ENCODE measurements at places on chromosomes 2 and 18.

DNA sequence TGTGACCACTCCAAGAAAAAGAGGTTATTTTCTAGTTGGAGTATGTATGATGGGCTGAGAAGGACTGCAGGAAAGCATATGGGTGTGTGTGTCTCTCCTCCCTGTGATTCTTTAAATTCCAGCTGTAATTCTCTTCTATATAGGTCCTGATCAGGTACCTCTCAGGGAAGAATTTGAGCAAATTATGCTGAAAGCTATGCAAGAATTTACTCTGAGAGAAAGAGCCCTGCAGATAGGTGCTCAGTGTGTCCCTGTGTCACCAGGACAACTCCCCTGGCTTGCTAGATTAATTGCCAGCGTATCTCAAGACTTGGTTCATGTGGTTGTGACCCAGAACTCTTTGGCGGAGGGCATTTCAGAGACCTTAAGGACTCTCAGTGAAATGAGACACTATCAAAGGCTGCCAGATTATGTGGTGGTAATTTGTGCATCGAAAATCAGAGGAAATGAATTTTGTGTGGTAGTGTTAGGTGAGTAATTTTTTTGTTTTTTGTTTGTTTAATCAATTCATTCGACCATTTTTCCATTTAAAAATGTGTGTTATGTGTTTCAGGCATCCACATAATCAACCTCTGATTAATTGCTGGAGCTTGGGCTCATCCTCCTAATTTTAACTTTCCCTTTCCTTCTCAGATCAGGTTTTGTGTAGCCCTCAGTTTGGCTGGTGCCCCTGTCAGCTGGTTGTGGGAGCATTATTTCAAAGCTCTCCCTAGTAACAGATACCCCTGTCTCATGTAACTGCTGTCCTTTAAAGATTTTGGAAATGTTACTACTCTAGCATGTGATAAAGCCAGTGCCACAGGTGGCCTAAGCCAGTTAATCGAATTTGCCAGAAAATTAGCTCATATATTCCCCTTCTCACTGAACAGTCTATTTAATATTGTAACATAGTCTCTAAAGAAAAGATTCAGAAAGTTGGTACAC is 150.9 kb downstream of the ESCO1 start:
- no peak for DNase-seq

GRCh38 chr2:240498171-240498957 is 59.4 kb downstream of the ANKMY1 start:
- no peak for DNase-seq

GRCh38 chr2:202112041-202112440 is 39.0 kb downstream of the KIAA2012 start:
- DNase-seq, result no peak

GRCh38 chr18:46152808-46153617 is 48.8 kb downstream of the HAUS1 start:
- DNase-seq, result no peak

DNA sequence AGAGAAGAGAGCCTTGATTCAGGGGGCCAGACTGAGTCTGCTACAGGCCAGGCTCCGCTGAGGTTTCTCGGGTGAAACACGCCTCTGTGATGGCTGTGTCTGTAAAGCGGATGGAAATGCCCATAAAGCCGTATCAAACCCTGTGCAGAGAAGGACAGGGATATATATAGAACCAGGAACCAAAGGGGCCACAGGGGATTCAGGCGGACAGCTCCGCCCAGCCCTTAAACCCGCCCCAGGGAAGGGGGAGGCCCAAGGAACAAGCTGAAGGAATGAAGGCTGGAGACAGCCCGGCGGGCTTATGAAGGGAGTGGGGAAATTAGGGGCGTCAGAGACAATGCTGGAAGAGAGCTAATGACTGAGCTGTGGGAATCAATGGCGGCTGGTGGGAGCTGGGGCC is 42.1 kb downstream of the NHEJ1 start:
- no peak for DNase-seq

- no peak for DNase-seq
Observed at GRCh38 chr2:197073701-197074433, 147.4 kb upstream of the PGAP1 start.

DNA sequence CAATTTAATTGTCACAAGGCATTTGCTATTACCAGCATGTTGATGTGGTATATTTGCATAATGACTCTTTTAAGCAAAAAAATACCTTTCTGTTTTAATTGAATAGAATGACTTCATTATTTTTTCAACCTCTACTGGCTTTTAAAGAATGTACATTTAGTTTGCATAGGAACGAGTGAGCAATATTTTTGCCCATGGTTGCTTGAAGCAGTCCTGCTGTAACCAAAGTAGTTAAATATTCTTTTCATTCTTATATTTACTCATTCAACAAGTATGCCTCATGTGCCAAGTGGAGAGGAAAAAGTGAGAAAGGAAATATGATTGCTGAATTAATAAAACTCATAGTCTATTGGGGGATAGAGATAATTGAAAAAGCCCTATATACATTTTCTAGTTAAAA is 184.7 kb downstream of the DSEL start:
- no peak for DNase-seq

GRCh38 chr2:10022445-10022844 is 20.9 kb upstream of the KLF11 start:
- DNase-seq, result no peak

- no peak for DNase-seq
Observed at GRCh38 chr18:8406186-8406867, 202.9 kb upstream of the RAB12 start.

GRCh38 chr2:55093381-55093780 is 43.1 kb upstream of the RTN4 start:
- DNase-seq, result no peak

- DNase-seq, result no peak
Observed at GRCh38 chr18:58536534-58537271, 92.2 kb downstream of the ALPK2 start.

DNA sequence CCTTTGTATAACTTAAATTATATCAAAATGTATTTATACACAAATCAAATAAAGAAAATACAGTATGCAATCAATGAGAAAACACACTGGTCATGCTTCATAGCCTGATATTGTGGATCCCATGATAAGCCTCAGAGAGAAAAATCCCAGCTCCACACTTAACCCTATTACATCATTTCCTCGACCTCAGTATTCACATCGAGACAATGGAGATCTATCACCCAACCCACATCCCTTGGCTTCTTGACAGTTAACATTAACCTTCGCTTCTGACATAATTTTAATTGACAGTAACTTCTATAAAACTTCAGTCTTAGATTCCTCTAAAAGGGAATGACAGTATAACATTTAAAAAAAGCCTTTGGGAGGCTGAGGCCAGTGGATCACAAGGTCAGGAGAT is 11.6 kb downstream of the TMX3 start:
- DNase-seq, result no peak

- no peak for DNase-seq
Observed at GRCh38 chr2:55966401-55967118, 43.0 kb upstream of the EFEMP1 start.

All from stimulated activated CD4-positive, alpha-beta T cell treated with anti-CD3 and anti-CD28 coated beads, Interleukin-2, amount 100 ng/mL, for 48 hours (primary cell).